GM23338 (cell line): ENCODE measurements at places on chromosomes 5 and 9. TPM values are rescaled to one million over a fixed set of nuclear protein-coding genes. Genes with fewer than 3 reads are reported as not detected.

DNA sequence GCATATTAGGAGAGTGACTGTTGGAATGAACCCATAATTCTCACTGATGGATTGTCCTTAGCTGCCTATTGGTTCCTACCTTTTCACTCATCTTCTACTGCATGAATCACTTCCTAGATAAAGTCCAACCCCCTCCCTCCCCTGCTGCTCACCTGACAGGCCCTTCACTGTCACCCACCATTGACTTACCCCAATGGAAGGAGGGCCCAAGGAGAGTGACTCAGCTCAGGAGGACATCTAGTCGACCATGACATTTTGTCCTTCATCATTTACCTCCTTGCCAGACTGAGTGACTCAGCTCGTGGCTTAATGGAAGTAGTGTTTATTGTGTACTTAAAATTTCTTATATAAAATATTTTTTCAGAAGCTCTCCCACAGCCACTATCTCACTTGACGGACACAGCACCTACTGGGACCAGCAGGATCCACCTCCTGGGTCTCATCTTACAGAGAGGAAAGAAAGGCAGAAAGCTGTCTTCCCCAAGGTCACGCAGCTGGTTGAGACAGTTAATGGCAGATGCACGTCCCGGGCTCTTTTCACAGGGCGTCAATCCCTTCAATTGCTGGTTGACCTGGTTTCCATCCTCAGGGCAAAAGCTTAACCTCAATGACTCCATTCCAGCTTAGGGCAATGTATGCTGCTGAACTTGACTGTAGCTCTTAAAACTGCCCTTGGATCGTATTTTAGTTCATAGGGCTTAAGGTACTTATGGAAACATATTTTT lies 142.3 kb downstream of the MARCHF11 start:
- DNase-seq, result no peak
- H3K27ac ChIP-seq, result no peak overlapping the region
- no peaks in the 10 kb centered on the region for H3K4me1 ChIP-seq
- H3K36me3 ChIP-seq, result no peaks in the 10 kb centered on the region
- no peaks in the 10 kb centered on the region for H3K27me3 ChIP-seq
- no peak overlapping the region for H3K4me3 ChIP-seq

DNA sequence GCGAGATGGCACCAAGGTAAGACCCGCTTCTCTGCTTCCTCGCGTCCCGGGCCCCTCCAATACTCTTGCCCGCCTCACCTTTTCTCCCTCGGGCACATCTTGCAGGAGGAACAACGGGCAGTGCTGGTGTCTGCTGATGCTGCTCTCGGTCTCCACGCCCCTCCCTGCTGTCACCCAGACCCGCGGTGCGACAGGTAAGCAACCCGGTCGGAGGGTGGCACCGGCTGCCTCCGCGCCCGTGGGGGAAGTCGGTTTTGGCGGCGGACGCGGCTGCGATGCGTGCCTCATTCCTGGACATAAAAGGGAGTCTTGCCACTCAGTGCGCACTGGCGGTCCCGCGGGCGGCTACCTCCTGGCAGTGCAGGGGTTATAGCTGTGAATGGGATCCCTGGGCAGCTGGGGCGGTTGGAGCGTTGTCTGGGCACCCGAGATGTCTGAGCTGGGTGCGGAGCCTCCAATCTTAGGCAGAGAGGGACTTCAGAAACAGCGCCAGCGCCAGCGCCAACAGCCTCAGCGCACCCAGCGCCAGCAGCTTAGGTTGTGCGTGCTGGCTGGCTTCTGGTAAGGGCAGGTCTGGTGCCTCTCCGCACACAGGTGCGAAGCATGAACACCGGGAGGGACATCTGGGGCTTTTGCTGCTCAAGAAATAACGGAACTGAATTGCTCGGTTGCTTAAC lies 488 bp downstream of the COL15A1 start:
- peak overlapping the region; percentile 82 for H3K4me3 ChIP-seq
- peaks cover 55% of the 10 kb centered on the region for H3K27me3 ChIP-seq
- peak; percentile 71 for DNase-seq
- H3K36me3 ChIP-seq, result no peaks in the 10 kb centered on the region
- peaks cover 20% of the 10 kb centered on the region for H3K4me1 ChIP-seq
- no peak overlapping the region for H3K27ac ChIP-seq

DNA sequence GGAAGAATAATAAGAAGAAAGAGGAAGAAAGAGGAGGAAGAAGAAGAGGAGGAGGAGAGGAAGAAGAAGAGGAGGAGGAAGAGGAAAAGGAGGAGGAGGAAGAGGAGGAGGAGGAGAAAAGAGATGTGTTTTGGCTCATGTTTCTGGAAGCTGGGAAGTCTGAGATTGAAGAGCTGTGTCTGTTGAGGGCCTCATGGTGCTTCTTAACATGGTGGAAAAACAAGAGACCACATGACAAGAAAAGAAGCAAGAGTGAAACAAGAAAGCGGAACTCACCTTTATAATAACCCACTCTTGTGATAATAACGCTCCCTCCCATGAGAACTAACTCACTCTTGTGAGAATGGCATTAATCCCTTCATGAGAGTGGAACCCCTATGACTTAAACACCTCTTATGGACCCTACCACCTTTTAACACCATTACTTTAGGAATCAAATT lies 36.1 kb upstream of the RANBP6 start:
- peaks cover 9% of the 10 kb centered on the region for H3K4me1 ChIP-seq
- no peak for DNase-seq
- no peak overlapping the region for H3K27ac ChIP-seq
- H3K4me3 ChIP-seq, result no peak overlapping the region
- H3K36me3 ChIP-seq, result no peaks in the 10 kb centered on the region
- H3K27me3 ChIP-seq, result no peaks in the 10 kb centered on the region

RNF20 gene
- 31.0 and 36.2 TPM in 2 replicates for total RNA-seq

- H3K27ac ChIP-seq, result no peak overlapping the region
- no peaks in the 10 kb centered on the region for H3K36me3 ChIP-seq
- no peaks in the 10 kb centered on the region for H3K27me3 ChIP-seq
- no peak overlapping the region for H3K4me3 ChIP-seq
Measured at GRCh38 chr5:168916852-168917251, 337.7 kb upstream of the PANK3 start.

DNA sequence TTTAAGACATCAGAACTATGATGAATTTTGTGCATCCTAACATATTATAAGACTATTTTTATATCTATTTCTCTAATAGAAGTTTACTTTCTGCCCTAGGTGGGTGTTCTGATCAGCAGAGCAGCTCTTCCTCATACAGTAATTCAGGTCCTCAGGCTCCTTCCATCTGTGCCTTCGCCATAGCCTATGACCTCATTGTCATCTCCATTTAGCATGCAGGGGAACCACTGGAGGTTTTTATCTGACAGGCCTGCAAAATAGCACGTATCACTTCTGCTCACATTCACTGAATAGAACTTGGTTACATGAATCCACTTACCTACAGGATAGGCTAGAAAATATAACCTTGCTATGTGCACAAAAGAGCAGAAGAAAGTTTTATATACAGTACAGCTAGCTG lies 159.4 kb upstream of the CCNH start:
- H3K4me3 ChIP-seq, result no peak overlapping the region
- H3K4me1 ChIP-seq, result peaks cover 6% of the 10 kb centered on the region; the same call in 1 of the 2 replicates
- no peaks in the 10 kb centered on the region for H3K36me3 ChIP-seq
- no peak overlapping the region for H3K27ac ChIP-seq

DNA sequence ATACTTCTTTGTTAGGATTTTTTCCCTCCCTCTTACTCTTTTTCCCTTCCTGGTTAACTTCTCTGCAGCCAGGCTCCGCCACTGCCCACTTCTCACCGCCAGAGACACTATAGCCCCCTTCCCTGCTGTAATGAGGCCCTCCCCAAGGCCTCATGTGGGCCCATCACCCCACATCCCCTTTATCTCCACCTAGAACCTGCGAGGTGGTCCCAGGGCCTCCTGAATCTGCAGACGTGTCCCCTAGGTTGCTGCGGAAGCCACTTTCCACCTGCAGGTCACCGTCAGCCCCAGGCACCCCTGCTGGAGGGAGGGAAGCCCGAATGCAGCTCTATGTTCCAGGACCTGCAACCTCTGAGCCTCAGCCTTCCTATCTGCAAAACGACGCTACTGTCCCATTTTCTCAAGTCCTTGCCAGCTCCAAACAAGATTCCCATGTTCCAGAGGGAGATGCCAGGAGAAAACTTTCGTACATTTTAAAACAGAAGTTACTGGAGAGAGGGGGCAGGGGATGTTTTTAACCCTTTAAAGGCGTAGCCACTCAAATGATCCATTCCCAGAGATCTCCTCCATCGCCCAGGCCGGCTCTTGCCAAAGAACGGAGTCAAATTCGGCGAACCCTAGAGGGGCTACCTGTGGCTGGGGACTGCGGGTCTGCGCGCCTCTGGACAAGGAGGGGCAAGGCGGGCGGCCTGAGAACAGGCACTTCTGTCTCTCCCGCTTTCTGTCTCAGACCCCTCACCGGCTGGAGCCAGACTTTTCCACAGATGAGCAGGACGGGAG lies 929 bp downstream of the SH3PXD2B start:
- no peaks in the 10 kb centered on the region for H3K27me3 ChIP-seq
- DNase-seq, result peak; percentile 84
- H3K36me3 ChIP-seq, result 0 out of 2 replicates have a peak, but pooled peaks cover 7% of the 10 kb centered on the region
- H3K4me1 ChIP-seq, result peaks cover 34% of the 10 kb centered on the region

TAF11L5 gene
- total RNA-seq, result not detected in 2 replicates

MARCOL gene
- total RNA-seq, result not detected in 2 replicates

C5orf52 gene
- total RNA-seq, result not detected in 2 replicates

PCDHB11 gene
- total RNA-seq, result 0.47 and 1.3 TPM in 2 replicates

PCDHB10 gene
- 0.89 and 2.7 TPM in 2 replicates for total RNA-seq

DNA sequence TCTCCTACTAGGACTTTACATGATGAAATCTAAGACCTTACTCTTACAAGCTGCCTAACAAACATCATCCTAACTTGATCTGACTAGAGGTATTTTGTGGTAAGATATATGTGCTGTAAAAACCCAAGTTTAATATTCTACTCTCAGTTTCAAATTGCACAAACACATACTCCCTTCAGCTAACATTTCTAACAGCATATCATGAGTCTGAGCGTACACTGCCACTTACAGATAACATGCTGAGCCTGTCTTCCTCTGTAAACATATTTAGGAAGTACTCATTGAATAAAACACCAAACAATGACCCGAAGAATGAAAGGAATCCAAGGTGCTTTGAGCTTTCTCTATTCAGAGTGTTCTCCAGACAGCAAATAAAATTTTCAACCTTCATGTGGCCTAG lies 7.9 kb upstream of the ESM1 start:
- H3K36me3 ChIP-seq, result no peaks in the 10 kb centered on the region
- no peaks in the 10 kb centered on the region for H3K27me3 ChIP-seq
- peak; percentile 44 for DNase-seq
- H3K4me1 ChIP-seq, result peaks cover 31% of the 10 kb centered on the region

- DNase-seq, result no peak
- peaks cover 3% of the 10 kb centered on the region; the same call in 1 of the 2 replicates for H3K4me1 ChIP-seq
- no peak overlapping the region for H3K27ac ChIP-seq
- H3K27me3 ChIP-seq, result no peaks in the 10 kb centered on the region
- no peak overlapping the region for H3K4me3 ChIP-seq
Measured at GRCh38 chr5:110359221-110359620, 367.2 kb downstream of the TMEM232 start.

IFNK gene
- total RNA-seq, result not detected in 2 replicates

GRCh38 chr5:144151026-144151425 lies 19.4 kb downstream of the YIPF5 start:
- H3K4me1 ChIP-seq, result no peaks in the 10 kb centered on the region
- no peaks in the 10 kb centered on the region for H3K27me3 ChIP-seq
- no peak overlapping the region for H3K4me3 ChIP-seq
- no peak for DNase-seq

- no peak for DNase-seq
- no peaks in the 10 kb centered on the region for H3K36me3 ChIP-seq
- no peak overlapping the region for H3K4me3 ChIP-seq
- H3K27me3 ChIP-seq, result peaks cover 90% of the 10 kb centered on the region
- no peaks in the 10 kb centered on the region for H3K4me1 ChIP-seq
Measured at GRCh38 chr9:68495247-68495646, 45.4 kb downstream of the TMEM252 start.

GRCh38 chr5:96173366-96173765 lies 211.7 kb upstream of the ELL2 start:
- H3K27ac ChIP-seq, result no peak overlapping the region
- no peak for DNase-seq
- H3K27me3 ChIP-seq, result no peaks in the 10 kb centered on the region
- no peak overlapping the region for H3K4me3 ChIP-seq
- no peaks in the 10 kb centered on the region for H3K36me3 ChIP-seq

- H3K27ac ChIP-seq, result no peak overlapping the region
- H3K4me1 ChIP-seq, result no peaks in the 10 kb centered on the region
- no peak overlapping the region for H3K4me3 ChIP-seq
- no peaks in the 10 kb centered on the region for H3K36me3 ChIP-seq
- DNase-seq, result no peak
Measured at GRCh38 chr9:104984121-104984520, 56.2 kb upstream of the ABCA1 start.

DNA sequence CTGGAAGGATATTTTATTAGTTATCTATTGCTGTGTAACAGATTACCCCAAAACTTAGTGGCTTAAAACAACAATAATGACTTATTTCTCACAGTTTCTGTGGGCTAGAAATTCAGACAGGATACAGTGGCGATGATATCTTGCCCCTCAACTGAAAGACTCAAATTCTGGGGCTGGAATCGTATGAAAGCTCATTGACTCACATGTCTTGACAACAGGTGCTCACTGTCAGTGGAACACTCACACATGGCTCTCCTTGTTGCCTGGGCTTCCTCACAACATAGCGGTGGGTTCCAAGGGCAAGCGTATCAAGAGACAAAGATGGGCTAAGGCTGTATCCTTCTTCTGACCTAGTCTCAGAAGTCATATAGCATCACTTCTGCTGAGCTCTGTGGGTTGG lies 3.7 kb upstream of the GNPDA1 start:
- no peaks in the 10 kb centered on the region for H3K36me3 ChIP-seq
- H3K27me3 ChIP-seq, result no peaks in the 10 kb centered on the region
- H3K4me1 ChIP-seq, result peaks cover 6% of the 10 kb centered on the region; the same call in 1 of the 2 replicates
- no peak overlapping the region for H3K4me3 ChIP-seq

DNA sequence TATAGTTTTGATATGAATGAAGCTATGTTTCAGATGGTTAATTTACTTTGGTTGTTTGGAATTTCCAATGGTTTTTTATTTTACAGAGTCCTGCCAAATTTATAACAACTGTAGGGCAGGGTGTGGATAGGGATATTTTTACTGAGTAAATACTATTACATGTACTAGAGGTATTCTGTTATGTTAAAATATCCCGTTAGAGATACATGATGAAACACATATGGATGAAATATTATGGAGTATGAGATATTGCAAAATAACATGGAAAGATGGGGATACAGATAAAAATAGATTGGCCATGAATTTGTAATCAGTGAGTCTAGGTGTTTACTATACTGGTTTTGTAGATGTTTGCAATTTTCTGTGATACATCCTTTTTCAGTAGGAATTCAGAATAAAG lies 76.7 kb downstream of the RAB24 start:
- H3K36me3 ChIP-seq, result peaks cover 6% of the 10 kb centered on the region
- no peak overlapping the region for H3K4me3 ChIP-seq
- no peaks in the 10 kb centered on the region; the same call in 1 of the 2 replicates for H3K4me1 ChIP-seq
- no peak overlapping the region for H3K27ac ChIP-seq
- H3K27me3 ChIP-seq, result no peaks in the 10 kb centered on the region

- H3K4me1 ChIP-seq, result peaks cover 56% of the 10 kb centered on the region
- no peaks in the 10 kb centered on the region for H3K36me3 ChIP-seq
- H3K27me3 ChIP-seq, result peaks cover 15% of the 10 kb centered on the region; the same call in 1 of the 2 replicates
- H3K27ac ChIP-seq, result no peak overlapping the region
- H3K4me3 ChIP-seq, result no peak overlapping the region
- DNase-seq, result no peak
Measured at GRCh38 chr9:120925535-120926396, 830 bp downstream of the TRAF1 start.
